ENCODE measurements at places on chromosomes 11 and 22. TPM values are rescaled to one million over a fixed set of nuclear protein-coding genes. Genes with fewer than 3 reads are reported as not detected.

The SLC22A25 gene
- not detected for total RNA-seq

The GUCY1A2 gene
- total RNA-seq, result 8.2 TPM

The DRD4 gene
- total RNA-seq, result under 0.01 TPM

The TTC38 gene
- total RNA-seq, result 23.3 TPM

The CABP4 gene
- total RNA-seq, result not detected

The OR8G1 gene
- total RNA-seq, result not detected
